ENCODE measurements at places on chromosomes 7 and 10.

DNA sequence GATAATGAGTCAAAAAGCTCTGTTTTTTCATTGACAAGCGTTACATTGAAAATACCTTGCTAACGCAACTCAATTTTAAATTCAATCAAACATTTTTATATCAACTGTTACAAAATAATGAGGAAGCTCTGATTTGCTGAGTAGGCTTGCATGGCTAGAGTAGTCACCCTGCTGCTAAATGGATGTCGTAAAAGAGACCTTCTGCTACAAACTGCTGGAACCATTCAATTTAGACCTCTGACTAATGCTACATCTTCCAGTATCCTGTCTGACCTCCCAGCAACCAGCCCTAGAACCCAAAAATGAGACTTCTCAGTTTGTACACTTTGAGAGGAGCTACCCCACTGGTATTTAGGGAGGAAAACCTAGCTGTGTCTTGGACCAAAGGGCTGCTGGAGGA, 84.0 kb upstream of the ELMO1 start:
- DNase-seq: no peak

DNA sequence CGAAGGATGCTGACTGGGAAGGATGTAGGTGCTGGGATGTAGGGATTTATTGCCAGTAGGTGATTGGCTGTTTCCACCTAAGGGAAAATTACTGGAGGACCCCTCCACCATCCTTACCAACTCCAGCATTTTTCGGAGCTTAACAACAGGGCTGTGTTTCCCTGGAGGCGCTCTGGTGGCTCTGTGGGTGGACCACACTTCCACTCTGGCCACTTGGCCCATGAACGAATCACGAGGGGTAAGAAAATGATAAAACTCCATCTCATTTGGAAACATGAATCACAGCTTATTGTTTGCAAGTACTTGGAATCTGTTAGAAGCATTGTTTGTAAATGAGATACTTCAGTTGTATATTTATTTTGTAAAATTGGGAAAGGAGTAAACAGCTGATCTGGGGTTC, 3.0 kb downstream of the DOCK1 start:
- DNase-seq: no peak

DNA sequence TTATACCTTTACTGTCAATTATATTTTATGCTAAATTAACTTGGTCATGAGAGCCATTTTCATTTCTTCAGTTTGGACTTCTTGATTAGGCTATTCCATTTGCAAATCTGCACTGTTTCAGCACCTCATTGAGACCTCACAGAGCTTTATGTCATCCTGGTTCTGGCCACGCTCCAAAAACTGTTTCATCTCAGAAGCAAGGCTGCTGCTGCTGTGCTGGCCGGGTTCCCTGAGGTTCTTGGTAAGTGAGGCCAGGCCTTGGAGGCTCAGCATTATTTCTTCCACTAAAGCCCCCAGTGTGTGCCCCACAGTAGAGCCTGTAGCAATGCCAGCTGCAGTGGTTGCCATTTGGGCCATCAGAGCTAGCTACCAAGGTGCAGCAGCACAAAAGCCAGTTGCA, 7.8 kb upstream of the ZNF485 start:
- DNase-seq: no peak

- DNase-seq: no peak
Observed at GRCh38 chr7:39810710-39811109, 139.3 kb upstream of the CDK13 start.

DNA sequence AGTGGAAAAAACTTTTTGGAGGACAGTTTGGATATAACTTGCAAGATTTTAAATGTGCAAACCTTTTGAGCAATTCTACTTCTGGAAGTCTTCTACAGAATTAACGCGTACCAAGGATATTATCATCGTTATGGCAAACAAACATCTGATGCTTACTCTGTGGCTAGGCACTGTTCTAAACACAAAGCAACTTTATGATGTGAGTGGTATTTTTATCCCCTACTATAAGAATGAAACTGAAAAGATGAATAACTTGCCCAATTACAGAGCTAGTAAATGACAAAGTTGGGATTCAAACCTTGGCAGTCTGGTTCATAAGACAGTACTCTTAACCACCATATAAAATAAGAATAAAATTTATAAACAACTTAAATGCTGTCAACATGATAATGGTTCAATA, 15.8 kb downstream of the ASZ1 start:
- DNase-seq: no peak

DNA sequence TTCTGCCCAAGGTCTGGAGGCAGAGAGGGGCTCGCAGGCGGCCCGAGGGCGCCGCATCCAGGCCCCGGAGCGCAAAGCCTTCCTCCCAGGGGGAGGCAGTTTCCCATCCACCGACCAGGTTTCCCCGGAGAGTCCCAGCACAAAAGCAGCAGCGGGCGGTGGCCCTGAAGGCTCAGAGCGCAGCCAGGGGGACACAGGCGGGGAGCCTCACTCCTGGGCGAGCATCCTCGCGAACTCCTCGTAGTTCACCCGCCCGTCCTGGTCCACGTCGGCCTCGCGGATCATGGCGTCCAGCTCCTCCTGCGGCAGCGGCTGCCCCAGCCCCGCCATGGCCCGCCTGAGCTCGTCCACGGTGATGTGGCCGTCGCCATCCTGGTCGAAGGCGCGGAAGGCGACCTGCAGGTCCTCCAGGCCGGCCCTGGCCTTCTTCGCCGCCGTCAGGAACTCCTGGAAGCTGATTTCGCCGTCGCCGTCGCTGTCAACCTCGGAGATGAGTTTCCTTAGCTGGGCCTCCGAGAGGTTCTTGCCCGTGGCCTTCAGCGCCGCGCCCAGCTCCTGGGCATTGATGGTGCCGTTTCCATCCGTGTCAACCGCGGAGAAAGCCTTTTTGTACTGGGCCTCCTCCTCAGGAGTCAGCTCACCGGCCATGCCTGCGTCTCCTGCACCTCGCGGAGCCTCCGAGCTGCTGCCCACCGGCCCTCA, 428 bp downstream of the CALML5 start:
- DNase-seq: no peak

DNA sequence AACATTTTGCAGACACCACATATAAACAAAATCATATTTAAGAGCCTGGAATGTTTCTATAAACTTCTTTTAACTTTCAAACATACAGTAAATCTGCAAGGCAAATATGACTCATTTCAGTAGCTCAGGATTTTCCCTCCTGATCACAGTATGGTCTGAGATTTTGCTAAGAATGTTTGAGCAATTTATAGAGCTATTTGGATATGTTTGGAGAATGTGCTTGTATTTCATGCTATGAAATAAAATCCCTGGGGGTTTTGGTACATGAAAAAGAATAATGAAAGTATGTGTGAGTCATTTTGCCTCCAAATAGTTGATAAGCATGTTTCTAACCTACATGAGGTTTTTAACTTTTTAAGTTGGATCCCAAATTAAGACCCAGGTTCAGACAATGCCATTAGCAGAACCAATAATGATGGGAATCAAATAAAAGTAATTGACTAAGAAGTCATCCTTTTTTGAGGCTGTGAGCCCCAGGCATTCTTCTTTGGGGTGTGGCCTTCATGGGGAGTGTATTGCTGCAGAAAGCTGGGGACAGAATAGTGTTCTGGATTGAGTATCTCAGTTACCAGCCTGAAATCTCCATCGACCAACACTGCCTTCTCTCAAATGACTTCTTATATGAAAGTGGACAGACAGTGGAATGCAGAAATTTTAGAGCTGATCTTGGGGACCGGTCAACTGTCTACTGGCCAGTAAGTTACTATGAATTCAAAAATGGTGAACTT, 66.1 kb upstream of the AGBL3 start:
- no peak for DNase-seq

GRCh38 chr7:142438235-142438922, 180.5 kb upstream of the PRSS58 start:
- peak; percentile 60 for DNase-seq

- DNase-seq: no peak
Observed at GRCh38 chr7:150990416-150991186, at the start of gene NOS3. Gene NOS3, plus strand, starts transcription at chr7:150991017. Its CDS starts 2,787 bp downstream, at chr7:150993804.

DNA sequence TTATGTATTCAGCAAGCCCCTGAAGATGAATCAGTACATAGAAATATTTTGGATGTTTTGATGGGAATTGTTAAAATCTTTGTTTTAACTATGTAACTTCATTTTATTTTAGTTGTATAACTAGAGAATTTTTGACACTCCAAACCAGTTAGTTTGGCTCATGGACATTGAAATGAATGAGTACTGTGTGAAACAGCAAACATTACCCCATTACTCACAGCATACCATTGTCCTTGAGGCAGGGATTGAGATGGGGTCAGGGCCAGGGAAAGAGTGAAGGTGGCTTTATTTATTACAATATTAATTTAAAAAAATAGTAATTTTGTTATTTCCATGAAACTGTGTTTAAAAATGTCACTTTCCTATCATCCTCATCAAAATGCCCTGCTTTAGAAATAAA, 4.8 kb upstream of the BMPER start:
- DNase-seq: no peak

- DNase-seq: no peak
Observed at GRCh38 chr10:71297343-71297742, 21.7 kb upstream of the SLC29A3 start.

DNA sequence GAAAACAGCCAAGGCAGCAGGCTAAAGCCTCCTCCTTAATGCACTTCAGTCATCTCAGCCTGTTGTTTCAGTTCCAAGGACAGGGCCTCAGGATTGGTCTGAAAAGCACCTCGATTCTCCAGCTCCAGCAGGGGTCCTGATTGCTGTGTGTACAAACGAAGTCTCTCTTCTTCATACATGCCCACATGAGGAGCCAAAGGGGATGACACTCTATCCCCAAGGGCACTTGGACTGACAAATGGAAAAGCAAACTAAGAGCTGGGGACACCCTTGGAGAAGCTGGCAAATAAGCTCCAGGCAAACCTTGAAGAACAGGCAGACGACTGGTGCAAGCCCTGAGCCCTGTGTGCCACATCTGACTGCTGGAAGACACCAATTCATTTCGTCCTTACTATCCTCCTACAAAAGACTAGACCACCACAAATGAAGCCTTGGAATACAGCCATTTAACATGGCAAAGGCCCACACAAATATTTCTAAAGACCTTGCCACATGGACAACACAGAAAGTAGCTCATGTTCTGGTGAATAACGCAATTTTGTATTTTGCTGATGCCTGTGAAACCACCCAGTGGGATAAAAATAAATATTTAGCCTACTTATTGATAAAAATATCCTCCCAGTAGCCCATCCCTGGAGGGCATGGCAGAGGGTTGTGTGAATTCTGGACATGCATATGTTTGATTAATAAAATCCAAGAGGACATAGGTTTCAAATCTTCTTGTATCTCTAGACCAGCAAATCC, 61.9 kb downstream of the PARD3 start:
- DNase-seq: no peak

DNA sequence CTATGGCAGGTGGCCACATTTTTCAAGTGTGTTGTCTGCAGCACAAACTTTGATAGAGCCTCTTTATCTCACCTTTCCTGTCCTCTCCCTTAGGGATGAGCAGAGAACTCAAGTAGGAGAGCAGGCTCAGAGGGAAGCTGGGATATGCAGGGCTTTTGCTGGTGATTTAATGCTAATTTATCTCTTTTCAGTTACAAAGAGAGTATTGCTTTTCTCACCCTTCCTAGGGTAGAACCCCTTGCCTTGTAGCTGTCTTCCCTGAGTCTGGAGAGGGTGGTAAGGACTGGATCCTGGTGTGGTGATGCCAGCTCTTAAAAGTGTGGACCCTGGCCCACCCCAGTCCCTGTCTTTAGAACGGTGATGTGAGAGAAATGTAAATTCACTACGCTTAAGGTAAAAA, 1061.4 kb downstream of the TYW1 start:
- no peak for DNase-seq

- no peak for DNase-seq
Observed at GRCh38 chr10:123009105-123009820, 457 bp downstream of the ACADSB start.

DNA sequence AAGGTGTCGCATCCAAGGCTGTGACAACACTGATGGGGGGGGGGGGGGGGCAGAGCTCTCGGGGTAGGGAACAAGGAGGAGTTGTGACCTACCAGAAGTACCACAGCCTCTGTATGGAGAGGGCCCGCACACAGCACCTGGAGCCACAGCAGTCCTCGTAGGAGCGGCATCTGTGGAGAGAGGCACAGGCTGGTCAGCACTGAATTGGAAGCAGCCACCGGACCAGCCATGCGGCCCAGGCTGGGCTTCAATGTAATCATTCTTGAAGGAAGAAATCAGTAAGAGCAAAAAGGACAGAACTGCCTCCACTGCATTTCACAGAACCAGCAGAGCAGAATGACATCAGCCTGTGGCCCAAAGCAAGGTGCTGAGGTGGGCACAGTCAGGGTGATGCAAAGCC, 74.8 kb downstream of the VOPP1 start:
- no peak for DNase-seq

- DNase-seq: no peak
Observed at GRCh38 chr7:39310699-39311098, 255.5 kb upstream of the YAE1 start.

DNA sequence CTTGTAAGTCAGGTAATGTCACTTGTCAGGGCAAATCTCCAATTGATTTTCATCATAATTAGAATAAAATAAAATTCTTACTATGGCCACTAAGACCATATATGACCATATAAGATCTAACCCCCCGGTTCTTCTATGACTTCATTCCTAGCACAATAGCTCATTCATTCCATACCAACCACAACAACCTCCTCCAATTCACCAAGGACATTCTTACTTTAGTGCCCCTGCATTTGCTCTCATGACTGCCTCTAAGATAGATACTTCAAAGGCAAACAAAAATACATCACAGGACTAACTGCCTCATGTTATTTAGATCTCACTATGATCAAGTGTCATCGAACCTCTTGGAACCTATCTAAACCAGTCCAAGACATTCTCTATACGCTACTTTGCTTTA, 90.8 kb downstream of the SNX13 start:
- no peak for DNase-seq

DNA sequence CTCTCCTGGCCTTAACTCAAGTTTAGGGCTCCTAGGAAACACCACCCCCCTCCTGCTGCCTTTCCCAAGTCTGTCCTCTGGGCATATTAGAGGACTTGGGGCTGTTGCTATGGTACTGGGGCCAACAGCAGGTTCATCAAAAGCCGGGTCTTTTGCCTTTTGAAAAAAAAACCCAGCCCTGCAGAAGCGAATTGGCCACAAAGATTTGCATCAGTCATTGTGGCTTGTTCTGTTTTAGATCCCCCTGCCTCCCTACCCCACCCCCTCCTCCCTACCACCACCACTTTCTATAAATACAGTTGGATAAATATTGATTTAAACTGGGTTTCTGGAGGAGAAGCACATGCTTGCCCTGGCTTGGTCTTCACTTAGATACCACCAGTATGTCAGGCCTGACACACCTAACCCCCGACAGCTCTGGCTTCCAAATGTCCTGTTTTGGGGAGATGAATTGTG, 7.0 kb downstream of the MXI1 start:
- DNase-seq: peak; percentile 60

DNA sequence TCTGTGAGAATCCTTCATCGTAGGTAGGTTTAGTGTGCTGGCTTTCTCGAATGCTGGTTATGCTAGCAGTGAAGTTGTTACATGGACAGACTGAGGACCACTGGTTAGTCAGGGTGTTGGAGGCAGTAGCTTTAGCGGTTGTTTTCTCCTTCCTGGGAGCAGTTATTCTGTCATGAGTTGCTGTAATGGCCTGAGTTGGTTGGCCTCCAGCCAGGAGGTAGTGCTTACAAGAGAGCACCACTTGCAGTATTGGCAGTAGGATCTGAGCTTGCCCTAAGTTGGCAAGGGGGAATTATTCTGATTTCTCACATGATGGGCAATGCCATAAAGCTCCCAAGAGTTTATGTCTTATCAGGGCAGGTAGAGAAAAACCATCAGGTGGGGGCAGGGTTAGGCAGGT, 58.0 kb downstream of the IPMK start:
- DNase-seq: no peak

GRCh38 chr10:130854151-130854550, 457.4 kb downstream of the TCERG1L start:
- no peak for DNase-seq

GRCh38 chr10:110774069-110775019, 97.4 kb upstream of the PDCD4 start:
- DNase-seq: no peak

GRCh38 chr7:119888251-119888650, 384.7 kb upstream of the KCND2 start:
- no peak for DNase-seq

All from Jurkat, Clone E6-1 (cell line).